IMR-90 (cell line): ENCODE measurements at places on chromosomes 11 and 22. TPM values are rescaled to one million over a fixed set of nuclear protein-coding genes. Genes with fewer than 3 reads are reported as not detected.
A peak's percentile ranks its signal among the peaks of the same experiment; 100 is the strongest.

DNA sequence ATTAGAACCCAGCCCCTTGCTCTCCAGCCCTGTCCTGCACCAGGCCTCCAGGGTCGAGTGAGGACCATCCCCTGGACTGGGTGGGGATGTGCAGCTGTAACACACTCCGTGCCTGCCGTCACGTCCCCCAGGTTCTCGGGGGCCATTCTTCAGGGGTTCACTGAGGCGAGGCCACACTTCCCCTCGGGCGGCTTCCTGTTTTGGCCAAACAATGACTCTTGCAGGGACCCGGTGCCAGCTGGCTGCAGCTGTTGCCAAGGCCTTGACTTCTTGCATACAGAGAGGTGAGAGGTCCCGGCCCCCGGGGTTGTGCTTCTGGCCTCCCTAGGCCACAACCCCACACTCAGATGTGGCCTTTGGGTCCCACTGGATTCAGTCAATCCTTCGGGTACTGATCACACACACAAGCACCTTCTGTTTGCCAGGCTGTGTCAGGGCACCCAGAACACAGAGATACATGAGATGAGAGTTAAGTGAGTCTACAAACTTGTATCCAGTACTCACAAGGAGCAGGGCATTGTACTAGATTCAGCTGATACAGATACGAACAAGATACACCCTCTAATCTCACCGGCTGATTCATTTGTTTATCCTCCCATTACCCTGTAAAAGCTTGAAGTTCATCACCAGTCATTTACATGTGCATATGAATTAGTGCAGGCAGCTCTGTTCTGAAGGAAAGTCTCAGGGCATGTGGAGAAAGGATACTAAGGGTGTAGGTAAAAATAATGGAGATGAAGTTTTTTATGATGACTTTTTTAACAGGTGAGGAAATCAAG, 32.9 kb downstream of the LRRC32 start:
- no peak for DNase-seq

DNA sequence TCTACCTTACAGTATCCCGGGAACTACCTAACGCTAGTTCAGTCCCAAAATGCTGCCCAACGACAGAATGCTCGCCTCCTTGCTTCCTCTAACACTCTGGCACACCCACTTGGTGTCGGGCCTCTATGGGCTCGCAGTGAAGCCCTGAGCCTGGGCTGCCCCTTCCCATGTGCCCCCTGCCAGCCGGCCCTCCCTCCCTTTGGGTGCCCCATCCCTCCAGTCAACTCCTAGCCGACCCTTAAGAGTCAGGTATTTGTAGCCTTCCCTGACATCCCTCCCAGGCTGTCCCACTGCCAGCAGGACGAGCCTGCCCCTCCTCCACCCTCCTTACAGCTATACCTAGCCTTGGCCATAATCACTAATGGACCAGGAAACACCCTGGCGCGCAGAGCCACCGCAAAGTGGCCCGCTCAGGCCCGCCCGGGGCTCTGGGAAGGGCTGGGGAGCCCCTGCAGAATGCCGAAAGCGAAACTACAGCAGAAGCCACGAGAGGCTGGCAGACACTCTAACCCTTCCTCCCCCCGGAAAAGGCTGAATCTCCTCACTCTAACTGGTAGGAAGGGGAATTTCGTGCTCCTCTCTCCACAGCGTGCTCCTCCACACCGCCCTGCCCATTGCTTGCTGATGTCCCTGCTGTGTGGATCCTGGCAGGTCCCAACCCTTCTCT, 8.2 kb downstream of the CBX7 start:
- peak; percentile 30 for DNase-seq

DNA sequence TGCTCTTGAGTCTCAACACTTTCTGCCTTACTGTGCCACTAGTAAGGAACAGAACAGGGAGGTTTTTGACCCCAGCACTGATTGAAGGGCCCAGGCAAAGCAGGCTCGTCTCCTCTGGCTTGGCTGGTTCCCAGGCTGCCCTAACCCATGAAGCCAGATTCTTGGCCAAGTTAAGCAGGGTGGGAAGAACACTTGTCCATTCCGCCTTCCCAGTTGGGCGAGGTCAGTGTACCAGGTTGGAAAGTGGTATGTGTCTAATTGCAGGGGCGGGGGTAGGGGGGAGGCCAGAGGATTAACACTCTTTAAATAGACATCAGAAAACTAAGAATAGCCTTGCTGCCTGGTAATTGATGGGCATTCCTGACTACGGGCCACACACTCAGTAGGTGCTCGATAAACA, 14.4 kb downstream of the TIMP3 start:
- DNase-seq = no peak

- DNase-seq = no peak
These were observed 17.5 kb downstream of the GAB2 start for GRCh38 chr11:78400116-78400515.

DNA sequence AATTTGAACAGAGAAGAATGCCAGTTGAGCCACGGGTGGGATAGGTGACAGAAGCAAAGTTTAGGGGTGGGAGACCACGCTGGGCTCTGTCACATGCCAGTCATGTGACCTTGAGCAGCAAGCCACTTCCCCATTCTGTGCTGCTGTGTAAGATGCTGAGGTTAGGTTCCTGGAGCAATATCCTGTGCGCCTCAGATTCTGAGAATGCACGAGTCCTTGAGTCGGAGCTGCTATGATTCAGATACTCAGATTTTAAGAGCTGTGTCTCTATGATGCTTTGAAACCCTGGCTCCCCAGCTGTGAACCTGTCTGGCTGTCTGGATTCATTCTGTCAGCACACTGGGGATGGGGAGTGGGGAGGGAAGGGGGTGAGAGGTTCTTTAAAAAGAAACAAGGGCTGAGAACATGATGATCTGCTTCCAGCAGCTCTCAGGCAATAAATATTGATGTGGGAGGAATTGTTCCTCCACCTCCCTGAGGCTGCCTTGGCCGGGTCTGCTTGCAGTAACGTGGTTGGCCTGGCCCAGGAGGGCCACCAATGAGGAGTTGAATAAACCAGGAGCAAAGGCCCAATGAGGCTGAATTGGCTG, 24.0 kb downstream of the SLCO2B1 start:
- DNase-seq = peak; percentile 34

- DNase-seq = peak; percentile 41
These were observed 1862.9 kb upstream of the RAG2 start for GRCh38 chr11:38460896-38461295.

The SLN gene
- total RNA-seq = not detected in 2 replicates
